ENCODE measurements at places on chromosomes 2 and 18.
A peak's percentile ranks its signal among the peaks of the same experiment; 100 is the strongest.

GRCh38 chr2:73250872-73251846 is 17.1 kb downstream of the CCT7 start:
- DNase-seq: no peak

GRCh38 chr2:69453475-69454129 is 16.4 kb upstream of the NFU1 start:
- DNase-seq: no peak

DNA sequence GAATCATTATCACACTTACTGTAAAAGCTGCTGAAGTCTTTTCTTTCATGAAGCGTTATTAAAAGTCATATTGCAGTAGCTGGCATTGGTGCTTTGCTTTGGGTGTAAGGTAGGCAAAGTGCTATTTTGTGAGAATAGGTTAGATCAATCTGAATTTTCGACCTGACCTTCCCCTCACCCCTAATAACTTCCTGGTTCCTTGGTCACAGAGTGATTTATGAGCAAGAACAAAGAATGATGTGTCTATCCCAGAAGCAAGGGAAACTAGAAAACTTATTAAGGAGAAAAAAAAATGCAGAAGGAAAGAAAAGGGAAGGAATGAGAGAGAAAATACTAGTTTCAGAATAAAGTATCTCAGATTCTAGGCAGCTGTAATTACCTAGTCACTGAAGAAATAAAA is 163.1 kb upstream of the MEIS1 start:
- no peak for DNase-seq

- DNase-seq: no peak
Observed at GRCh38 chr2:68030529-68030928, 32.3 kb downstream of the C1D start.

DNA sequence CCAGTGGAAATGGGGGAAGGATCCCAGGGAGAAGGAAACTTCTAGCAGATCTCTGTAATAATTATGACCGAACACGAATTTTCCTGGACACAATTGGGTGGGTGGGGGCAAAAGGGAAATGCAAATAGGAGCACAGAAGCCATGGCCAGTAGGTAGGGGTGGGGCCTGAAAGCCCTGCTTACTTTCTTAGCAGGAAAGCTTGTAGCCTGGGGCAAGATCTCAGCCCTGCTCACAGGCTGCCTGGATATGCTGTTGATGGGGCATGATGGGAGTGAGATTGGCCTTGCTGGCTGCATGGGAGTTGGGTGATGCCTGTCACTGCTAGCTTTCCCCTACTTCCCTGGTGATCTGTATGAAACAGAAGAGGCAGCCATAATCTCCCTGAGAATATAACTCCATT is 45.9 kb upstream of the SPOPL start:
- no peak for DNase-seq

GRCh38 chr2:196262606-196263005 is 91.2 kb upstream of the STK17B start:
- no peak for DNase-seq

DNA sequence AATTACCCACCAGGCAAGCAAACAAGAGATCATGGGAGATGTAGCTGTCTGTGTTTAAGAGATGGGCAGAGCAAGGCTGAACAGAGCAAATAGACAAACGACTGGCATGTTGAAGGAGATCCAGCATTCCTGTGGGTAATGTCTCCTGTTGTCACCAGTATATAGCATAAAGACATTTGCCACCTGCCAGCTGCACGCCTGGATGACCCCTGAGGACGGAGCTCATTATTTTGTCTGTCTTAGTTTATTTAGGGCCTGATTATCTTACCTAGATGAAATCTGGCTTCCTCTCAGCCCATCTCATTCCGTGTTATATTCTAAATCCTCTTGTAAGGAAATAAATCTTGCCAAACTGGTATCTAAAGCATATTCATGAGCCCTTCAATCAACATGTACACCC is 510.3 kb upstream of the LINC00305 start:
- no peak for DNase-seq

DNA sequence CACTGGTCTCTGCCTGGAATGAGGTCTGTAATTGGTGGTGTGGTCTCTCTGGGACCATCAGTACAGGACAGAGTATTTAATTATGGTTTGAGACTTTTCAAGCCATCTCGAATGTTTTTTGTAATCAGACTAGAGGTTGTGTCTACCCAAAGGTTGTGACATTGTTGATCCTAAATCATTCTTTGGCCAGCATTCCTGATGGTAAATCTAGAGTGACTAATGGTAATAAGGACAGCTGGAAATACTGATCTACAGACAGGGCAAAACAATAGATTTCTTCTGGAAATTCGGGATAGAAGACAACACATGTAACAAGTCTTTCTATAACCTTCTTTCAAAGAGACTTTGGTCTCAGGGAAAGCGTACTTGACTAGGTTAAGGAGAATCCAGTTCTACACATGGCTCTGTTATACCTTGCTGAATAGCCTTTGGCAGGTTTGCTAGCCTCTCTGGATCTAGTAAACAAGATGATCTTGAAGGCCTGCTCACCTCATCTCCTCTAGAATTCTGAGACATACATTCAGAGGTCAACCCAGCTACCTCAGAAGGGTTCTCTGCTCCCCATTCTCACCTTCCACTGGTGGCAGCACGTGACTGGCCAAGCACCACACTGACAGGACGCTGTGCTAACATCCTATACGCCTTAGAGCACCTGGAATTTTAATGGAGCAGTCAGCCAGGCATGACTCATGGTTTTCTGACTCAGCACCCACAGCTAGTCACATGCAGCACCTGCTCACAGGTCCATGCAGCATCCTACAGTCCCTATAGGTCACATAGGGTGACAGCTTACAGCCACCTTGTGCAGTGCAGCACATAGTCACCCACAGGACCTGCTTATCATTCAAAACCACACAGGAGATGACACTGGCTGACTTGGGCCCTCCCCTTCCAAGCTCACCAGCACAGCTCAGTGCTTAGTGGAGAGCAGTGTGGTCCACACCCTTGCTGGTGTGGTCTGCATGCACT is 12.2 kb downstream of the PLB1 start:
- peak; percentile 2 for DNase-seq

DNA sequence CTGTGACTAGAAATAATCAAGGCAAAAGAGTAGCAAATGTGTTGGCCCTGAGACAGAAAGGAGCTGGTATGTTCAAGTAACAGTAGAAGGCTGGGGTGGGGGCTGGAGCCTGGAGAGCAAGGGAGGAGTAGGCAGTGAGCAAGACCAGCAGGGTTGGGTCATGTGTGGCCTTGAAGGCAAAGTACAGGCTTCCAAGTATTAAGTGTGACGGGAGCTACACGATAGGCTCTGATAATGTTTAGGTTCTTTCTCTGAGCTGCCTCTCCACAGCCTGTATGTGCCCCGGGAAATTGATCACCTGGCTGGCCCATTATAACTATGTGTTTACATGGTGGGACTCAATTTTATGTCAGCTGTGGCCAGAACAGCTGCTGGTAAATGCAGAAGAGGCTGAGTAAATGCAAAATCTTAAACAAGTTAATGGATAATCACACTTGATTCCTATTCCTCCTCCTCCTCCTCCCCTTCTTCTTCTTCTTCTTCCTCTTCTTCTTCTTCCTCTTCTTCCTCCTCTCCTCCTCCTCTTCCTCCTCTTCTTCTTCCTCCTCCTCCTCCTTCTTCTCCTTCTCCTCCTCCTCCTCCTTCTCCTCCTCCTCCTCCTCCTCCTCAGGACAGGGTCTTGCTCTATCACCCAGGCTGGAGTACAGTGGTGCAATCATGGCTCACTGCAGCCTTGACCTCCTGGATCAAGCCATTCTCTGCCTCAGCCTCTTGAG is 9.3 kb downstream of the IL1F10 start:
- no peak for DNase-seq

DNA sequence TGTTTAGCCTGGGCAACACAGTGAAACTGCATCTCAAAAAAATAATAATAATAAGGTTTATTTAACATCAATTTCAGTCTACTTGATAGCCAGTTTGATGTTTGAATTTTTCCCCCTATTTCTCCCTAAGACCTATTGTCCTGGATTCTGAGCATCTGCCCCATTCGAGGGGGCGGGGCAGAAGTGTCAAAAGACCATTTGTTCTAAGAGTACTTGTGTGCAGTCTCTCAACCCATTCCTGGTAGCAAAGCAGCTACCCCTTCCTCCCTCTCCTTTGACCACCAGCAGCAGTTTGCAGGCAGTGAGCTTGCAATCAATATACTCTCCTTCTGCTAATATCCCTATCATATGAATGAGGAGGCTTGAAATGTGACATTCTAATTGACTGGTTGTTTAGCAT is 71.9 kb downstream of the VWC2L start:
- DNase-seq: no peak

- DNase-seq: no peak
Observed at GRCh38 chr2:237955640-237956401, 11.0 kb upstream of the UBE2F start.

- DNase-seq: no peak
Observed at GRCh38 chr18:13051159-13051558, 60.0 kb downstream of the CEP192 start.

DNA sequence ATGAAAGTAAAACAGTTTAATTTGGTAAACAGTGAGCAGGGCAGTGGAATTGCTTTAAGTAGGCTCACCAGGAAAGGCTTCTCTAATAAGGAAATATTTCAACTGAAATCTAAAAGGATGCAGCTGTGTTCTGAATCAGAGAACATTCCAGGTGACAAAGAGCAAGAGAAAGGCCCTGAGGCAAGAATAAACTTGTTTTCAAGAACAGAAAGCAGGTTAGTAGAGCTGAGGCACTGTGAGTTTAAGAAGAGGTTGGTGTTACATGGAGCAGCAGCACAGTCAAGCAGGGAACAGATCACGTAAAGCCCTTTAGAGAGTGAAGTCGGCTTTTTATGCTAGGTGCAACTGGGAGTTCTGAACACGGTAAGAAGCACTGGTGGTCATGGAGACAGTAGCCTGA is 57.0 kb upstream of the SCN1A start:
- DNase-seq: no peak

DNA sequence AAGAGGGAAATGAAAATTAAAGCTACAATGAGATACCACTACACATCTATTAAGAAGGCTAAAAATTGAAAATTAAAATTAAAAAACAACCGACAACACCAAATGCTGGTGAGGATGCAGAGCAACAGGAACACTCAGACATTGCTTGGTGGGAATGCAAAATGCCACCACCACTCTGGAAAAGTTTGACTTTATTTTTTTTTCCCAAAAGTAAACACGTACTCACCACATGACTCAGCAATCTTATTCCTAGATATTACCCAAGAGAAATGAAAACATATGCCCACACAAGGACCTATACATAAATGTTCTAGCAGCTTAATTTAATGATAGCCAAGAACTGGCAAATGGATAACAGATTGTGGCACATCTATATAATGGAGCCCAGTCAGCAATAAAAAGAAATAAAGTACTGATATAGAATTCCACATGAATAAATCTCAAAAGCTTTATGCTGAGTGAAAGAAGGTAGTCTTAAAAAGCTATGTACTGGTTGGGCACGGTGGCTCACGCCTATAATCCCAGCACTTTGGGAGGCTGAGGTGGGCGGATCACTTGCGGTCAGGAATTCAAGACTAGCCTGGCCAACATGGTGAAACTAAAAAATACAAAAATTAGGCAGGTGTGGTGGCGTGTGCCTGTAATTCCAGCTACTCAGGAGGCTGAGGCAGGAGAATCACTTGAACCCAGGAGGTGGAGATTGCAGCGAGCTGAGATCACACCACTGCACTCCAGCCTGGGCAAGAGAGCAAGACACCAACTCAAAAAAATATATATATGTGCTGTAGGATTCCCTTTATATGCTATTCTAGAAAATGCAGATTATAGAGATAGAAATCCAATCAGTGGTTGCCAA is 4.2 kb upstream of the PROC start:
- DNase-seq: no peak

- DNase-seq: no peak
Observed at GRCh38 chr2:111148925-111149324, 28.2 kb downstream of the BCL2L11 start.

- no peak for DNase-seq
Observed at GRCh38 chr18:61394983-61395382, 61.8 kb downstream of the CDH20 start.

GRCh38 chr18:74862094-74862493 is 264.4 kb downstream of the ZNF407 start:
- no peak for DNase-seq

DNA sequence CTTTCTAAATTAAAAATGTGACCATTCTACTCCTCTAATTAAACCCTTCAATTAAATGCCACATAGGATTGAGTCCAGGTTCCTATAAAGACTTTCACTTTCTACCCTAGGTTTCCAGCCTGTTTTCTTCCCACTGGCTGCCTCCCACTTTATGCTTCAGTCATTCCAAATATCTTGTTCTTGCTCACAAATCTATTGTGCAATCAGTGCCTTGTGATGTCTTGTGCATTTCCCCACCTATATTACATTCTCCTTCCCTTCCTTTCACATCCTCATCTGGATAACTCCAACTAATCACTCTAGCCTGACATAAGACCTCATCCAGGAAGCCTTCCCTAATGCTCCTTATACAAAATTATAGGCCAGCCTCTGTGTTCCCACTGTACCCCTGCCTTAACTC is 281.7 kb upstream of the LRATD1 start:
- DNase-seq: no peak

DNA sequence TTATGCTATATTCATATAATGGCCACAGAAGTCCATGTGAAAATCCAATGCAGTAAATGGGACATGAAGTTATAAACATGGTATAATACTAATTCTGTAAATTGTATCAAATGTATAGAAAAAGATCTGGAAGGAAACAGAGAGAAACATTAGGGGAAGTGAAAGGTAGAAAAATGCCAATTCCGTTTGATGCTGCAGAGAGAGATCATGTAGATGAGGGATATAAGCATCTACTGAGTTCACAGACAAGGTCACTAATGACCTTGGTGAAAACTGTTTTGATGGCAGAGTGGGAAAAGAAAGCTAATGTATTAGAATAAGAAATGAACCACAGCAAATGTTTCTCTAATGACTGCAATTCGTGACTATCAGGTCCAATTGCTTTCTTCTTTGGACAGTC is 56.0 kb downstream of the BARD1 start:
- DNase-seq: no peak

GRCh38 chr2:128487650-128488387 is 169.2 kb upstream of the HS6ST1 start:
- no peak for DNase-seq

DNA sequence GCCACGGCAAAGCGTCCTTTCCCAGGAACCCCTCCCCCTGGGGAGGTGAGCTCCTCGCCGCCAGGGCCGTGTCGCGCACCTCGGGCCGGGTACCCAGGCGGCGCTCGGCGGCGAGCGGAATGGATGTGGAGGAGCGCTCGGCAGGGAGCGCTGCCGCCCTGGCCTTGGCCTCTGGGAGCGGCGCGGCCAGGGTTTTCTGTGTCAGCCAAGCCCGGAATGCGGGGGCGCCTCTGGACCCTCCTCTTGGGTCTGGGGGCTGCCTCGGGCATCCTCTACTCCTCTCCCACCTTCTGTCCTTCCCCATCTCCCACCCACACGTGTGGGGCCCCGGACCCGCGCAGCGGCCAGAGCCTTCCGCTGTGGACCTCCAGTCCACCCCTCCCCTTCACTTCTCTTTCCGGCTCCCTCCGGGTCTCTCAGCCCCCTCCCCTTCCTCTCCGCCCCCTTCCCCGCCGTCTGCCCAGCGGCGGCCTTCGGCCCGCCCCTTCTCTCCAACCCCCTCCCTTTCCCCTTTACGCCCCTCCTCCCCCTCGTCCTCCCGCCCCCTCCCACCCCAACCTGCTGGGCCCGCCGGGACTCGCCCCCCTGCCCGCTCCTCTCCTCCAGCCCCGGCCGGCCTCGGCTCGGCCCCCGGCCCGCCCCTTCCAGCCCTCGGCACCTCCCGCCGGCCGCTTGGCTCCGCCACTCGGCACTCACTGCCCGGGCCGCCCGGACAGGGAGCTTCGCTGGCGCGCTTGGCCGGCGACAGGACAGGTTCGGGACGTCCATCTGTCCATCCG is at the start of gene MERTK:
Gene MERTK, plus strand, starts transcription at position 684 of the 779 bp plus-strand sequence. CDS start 129 bp downstream, outside the sequence.
- DNase-seq: no peak

Data from stimulated activated CD8-positive, alpha-beta memory T cell treated with anti-CD3 and anti-CD28 coated beads, Interleukin-7, amount 100 ng/mL, for 1 hour (primary cell).